ENCODE measurements at places on chromosomes 6 and 20.

- DNase-seq, result no peak
These were observed 142.7 kb upstream of the EXOC2 start for GRCh38 chr6:835476-836160.

DNA sequence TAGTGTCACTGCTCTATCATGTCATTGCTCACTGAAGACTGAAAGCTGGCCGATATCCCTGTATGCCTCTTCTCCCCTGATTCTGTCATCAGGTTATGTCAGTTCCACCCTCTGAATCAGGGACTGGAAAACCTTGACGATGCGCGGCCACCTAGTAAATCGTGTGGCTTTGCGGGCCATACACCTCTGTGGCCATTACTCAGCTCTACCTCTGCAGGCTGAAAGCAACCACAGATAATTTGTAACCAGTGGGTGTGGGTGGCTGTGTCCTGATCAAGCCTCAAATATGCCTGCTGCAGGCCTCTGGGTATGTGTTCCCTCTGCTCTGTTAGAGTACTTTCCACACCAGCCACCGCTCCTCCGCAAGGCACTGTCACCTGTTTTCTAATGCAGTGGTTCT is 105.2 kb downstream of the GMPR start:
- DNase-seq, result no peak

- DNase-seq, result no peak
These were observed 60.2 kb upstream of the ADGRF1 start for GRCh38 chr6:47102331-47102730.

- DNase-seq, result no peak
These were observed 586 bp upstream of the NQO2 start for GRCh38 chr6:2998998-2999617.

DNA sequence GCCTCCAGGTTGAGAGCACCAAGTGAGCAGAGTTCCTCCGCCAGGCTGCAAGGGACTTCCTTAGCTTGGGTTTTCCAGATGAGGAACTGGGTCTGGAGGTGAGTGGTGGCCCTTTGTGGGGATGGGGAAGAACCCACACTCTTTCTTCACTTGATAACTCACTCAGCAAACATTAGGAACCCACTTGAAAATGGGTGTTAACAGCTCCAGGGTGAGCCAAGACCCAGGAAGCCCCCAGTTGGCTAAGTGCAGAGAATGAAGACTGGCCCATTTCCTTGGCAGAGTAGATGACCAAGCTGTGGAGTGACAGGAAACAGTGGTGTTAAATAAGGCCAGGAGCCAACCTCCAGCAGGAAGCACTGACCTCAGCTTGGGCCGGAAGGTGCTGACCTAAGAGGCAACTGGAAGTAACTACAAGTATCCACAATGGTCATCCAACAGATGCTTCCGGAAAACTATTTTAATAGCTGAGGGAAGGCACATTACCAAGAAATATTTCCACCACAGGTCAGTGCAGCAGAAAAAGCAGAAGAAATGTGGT is 22.7 kb downstream of the MRPL14 start:
- no peak for DNase-seq

- DNase-seq, result no peak
These were observed 116.2 kb downstream of the ME1 start for GRCh38 chr6:83314693-83315092.

DNA sequence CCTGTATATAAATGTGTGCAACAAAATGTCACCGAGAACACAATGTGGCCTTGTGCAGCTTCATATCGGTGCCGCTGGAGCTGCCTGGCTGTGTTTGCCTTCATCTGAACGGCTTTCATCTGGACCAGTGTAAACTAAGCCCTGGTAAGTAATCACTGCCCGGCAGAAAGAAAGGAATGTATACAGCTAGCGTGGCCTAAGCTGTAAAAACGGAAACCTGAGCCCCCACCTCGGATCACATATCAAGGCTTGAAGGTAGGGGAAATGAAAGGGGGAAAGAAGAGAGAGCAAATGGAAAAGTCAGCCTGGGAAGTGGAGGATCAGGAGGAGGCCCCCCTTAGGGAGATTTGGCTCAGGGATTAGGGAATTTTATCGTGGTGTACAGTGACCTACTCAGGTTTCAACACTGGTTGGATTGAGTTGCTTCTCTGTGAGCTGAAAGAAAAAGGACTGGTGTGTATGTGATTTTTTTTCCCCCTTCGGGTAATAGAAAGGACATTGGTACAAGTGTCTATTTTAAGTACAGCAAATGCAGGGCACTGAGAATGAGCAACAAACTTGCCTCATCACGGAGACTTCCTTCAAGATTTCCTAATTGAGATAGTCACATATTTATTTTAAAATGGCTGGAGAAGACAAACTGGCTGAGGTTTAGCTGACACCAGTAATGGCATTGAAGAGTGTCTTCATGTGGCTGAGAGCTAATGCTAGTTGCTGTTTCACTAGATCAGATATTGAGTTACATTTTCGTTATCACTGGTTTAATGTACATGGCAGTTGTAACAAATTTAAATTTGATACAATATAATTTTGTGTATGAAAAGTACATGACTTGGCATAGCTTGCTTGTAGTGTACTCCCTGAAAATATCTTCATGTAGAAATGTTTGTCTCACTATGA is 3.5 kb downstream of the SOBP start:
- DNase-seq, result no peak

DNA sequence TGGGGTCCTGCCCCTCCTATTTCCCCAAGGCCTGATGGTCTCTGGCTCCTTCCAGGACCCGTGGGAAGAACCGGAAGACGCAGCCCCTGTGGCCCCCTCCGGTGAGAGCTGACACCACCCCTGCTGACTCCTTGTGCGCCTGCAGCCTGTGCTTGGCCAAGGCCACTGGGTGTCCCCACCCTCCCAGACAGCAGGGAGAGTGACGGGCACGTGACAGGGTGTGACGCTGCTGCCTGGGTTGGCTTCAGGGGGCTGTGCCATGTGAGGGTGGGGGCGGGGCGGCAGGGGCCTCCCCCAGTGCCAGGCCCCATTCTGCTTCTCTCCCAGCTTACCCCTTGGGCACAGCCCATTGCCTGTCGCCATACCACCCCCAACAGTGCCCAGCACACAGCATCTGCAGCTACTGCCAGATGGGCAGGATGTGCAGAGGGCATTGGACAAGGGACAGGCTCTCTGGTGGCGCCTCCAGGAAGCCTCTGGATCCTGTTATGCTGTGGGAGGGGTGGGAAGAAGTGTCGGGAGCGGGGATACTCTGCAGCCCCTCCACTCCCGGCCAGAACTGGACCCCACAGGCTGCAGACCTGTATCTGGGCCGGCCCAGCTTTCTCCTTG is 2.9 kb downstream of the BIRC7 start:
- DNase-seq, result no peak

GRCh38 chr6:14422061-14422460 is 304.5 kb downstream of the CD83 start:
- DNase-seq, result no peak

DNA sequence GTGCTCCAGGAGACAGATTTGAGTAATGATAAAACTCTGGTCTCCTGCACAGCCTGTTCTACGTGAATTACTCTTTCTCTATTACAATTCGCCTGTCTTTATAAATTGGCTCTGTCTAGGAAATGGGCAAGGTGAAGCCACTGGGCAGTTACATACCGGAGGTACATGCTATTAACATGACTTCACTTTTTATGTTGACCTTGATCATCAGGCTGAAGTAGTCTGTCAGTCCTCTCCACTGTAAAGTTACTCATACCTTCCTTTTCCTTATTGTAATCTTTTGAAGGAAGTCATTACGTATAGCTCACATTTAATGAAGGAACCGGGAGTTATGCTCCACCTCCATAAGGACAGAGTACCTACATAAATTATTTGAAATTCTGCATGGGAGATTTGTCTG is 19.9 kb upstream of the KHDC1 start:
- DNase-seq, result no peak

- DNase-seq, result no peak
These were observed 10.1 kb downstream of the PKHD1 start for GRCh38 chr6:52077180-52077884.

GRCh38 chr6:152330961-152331360 is 306.2 kb downstream of the SYNE1 start:
- no peak for DNase-seq

- DNase-seq, result no peak
These were observed 242.2 kb downstream of the CDH26 start for GRCh38 chr20:60200305-60200918.

DNA sequence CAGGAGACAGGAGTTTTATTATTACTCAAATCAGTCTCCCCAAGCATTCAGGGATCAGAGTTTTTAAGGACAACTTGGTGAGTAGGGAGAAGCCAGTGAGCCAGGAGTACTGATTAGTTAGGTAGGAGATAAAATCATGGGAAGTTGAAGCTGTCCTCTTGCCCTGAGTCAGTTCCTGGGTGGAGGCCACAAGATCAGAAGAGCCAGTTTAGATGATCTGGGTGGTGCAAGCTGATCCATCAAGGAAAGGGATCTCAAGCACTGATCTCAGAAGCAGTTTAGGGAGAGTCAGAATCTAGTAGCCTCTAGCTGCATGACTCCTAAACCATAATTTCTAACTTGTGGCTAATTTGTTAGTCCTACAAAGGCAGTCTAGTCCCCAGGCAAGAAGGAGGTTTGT is 706.5 kb upstream of the MAP3K7 start:
- DNase-seq, result no peak

DNA sequence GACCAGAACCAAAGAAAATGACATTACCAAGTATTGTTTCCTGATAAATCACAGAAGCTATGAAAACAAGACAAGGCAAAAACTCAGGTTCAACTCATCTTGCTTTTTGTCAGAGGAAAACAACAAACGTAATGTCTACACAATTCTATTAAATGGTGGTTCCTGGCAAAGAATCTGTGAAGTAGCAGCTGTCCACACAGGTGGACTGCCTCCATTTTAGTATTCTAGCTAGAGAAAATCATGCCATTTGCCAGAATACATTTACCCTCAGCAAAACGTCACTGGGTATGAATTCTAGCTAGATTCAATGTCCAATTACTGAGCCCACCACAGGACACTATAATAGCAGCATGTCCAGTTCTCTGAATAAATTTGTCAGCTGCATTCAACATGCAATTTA is 125.4 kb downstream of the ADGRB3 start:
- DNase-seq, result no peak

DNA sequence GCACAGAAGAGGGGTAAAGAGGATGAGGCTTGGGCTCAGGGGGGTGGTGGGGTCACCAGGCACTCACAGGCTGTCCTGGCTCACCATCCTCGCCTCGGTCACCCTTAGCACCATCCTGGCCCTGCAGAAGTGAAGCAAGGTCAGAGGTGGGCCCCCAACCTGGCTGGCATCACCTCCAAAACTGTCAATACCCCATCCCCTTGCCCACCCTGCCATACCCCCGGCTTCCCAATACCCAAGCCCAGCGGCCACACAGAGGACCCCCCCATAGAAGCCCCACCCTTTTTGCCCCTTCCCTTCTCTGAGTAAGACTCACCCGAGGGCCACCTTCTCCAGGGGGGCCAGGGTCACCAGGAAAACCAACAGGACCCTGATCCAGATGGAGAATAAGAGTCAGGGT is 23.6 kb downstream of the COL11A2 start:
- DNase-seq, result no peak

DNA sequence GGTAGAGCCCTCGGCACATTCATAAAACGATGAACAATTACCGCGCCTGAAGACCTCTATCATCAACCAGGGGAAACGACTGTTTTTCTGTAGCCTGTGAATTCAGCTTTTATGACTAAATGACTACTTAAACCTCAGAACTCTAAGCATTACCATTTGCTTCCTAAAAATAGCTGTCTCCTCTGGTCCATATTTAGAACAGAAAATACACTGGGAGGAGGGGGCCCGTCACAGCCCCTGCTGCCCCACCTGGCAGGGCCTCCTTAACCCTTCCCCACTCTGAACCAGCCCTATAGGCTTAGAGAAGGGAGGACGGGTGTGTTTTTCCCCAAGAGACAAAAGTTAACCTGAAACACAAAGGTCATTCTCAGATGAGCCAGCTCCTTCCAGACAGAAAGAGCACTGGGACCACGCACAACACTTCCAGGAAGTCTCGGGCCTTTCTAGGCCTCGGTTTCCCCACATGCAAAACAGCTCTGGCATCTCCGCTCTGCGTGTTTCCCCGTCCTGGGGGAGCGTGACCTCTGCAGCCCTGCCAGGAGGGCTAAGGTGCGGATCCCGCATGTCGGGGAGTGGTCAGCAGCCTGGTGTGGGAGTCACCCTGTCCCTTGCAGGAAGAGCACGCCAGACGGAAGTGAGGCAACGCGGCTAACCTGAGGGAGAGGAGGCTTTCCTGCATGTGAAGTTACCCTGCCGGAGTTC is 193.9 kb downstream of the DLL1 start:
- DNase-seq, result no peak

GRCh38 chr20:3796477-3797225 is 541 bp downstream of the CDC25B start:
- no peak for DNase-seq

GRCh38 chr20:1328680-1329330 is at the start of gene SDCBP2:
Gene SDCBP2 (minus strand): TSS chr20:1329139. CDS start chr20:1320416, 8,723 bp downstream.
- DNase-seq, result no peak

- DNase-seq, result no peak
These were observed 292.3 kb upstream of the RNF217 start for GRCh38 chr6:124669713-124670480.

GRCh38 chr20:10733122-10733521 is 59.3 kb upstream of the JAG1 start:
- no peak for DNase-seq

GRCh38 chr20:51434580-51435247 is 107.8 kb downstream of the NFATC2 start:
- no peak for DNase-seq

- DNase-seq, result no peak
These were observed 172.2 kb downstream of the CDC5L start for GRCh38 chr6:44559486-44560270.

- no peak for DNase-seq
These were observed 192.5 kb upstream of the KCNK16 start for GRCh38 chr6:39515006-39515405.

- no peak for DNase-seq
These were observed 309 bp upstream of the ABRACL start for GRCh38 chr6:139028215-139028657.

All from GM12864 (cell line).